Occipital lobe (tissue), 3 donors: ENCODE measurements at places on chromosomes 5 and 9. TPM values are rescaled to one million over a fixed set of nuclear protein-coding genes. Genes with fewer than 3 reads are reported as not detected.

GRCh38 chr5:59922220-59922619 lies 28.7 kb upstream of the PDE4D start:
- no peak for DNase-seq

OBP2B gene
- not detected for total RNA-seq

GOLGA1 gene
- total RNA-seq, result 11.5 TPM

- no peak for DNase-seq
Observed at GRCh38 chr9:93899609-93900435, 55.3 kb downstream of the BARX1 start.

- DNase-seq, result no peak
Observed at GRCh38 chr9:85895685-85896084, 45.3 kb upstream of the NAA35 start.

GRCh38 chr5:138903130-138903775 lies 28.1 kb upstream of the LRRTM2 start:
- no peak for DNase-seq

GRCh38 chr5:172065431-172066065 lies 59.1 kb upstream of the FBXW11 start:
- DNase-seq, result no peak

ENTPD2 gene
- total RNA-seq, result 0.16 TPM

C5orf47 gene
- 0.16 TPM for total RNA-seq

DEPDC1B gene
- total RNA-seq, result 10.3 TPM

DNA sequence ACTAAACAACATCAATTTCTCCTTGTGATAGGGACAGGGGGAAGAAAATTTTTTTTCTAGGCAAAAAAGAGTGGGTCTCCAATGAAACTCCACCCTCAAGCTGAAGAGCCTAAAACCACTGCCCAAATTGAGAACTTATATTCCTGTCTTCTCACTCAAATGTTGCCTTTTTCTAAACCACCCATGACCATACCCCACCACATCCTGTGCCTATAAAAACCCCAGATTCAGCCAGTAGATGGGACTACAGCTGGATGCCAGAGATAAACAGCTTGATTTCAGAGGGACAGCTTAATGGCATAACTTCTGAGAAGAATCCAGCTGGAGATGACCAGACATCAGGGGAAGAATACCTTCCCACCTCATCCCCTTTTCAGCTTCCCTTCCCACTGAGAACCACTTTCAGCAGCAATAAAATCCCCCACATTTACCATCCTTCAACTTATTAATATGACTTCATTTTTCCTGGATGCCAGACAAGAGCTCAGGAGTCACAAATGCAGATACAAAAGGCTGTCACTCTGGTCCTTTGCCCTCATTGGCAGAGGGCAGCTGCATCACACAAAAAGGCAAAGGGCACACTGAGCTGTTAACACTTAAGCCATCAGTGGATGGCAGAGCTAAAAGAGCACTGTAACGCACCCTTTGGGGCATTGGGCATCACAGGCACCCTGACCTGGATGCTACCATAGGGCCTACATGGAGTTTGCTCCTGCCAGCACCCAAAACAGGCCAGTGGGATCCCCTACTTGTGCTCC lies 972.5 kb upstream of the CTNND2 start:
- no peak for DNase-seq

OGN gene
- total RNA-seq, result 15.1 TPM

GRCh38 chr9:134671341-134672113 lies 29.9 kb downstream of the COL5A1 start:
- DNase-seq, result no peak

- no peak for DNase-seq
Observed at GRCh38 chr5:76425928-76426804, 23.1 kb downstream of the IQGAP2 start.

DNA sequence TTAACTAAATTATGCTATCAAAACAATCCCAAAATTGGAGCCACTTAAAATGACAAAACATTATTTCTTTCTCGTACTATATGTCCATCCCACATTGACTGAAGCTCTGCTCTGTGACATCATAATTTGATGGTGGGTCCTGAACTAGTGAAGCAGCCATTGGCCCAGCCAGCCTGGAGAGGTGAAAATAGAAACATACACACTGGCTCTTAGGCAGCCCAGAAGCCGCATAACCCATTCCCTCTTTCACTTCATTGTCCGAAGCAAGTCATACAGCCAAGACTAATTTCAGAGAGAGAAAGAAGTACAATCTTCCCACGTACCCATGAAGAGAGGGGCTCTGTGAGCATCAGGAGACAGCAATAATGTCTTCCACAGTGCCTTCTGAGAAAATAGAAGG lies 342.5 kb downstream of the NFIB start:
- DNase-seq, result no peak

CMYA5 gene
- 1.2 TPM for total RNA-seq

DNA sequence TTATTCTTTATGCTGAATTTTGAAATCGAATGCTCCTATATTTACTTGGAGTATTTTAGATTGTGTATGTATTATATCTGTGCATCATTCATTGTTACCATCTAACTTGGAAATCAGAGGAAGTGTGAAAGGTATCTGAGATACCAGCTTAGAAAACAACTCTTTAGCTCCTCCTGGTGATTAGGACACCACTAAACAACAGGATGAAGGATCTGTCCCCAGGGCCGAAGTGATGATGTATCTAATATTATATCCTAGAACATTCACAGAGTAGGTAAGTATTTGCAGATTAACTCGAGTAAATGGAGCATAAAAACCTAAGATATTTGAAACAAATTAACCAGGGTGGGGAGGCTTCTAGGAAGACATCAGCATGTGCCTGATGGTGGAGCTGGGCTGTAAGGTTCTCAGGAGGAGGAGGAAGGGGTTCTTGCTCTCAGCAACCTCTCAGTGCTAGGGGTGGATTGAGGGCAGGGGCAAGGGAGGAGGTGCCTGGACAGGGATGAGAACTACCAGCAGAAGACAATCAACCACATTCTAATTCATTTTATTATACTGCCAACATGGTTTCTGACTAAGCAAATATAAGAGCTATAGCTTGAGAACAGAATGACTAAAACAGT lies 2.6 kb upstream of the NFIL3 start:
- no peak for DNase-seq

GRCh38 chr5:171707442-171707792 lies 78.2 kb upstream of the SMIM23 start:
- DNase-seq, result no peak

DNA sequence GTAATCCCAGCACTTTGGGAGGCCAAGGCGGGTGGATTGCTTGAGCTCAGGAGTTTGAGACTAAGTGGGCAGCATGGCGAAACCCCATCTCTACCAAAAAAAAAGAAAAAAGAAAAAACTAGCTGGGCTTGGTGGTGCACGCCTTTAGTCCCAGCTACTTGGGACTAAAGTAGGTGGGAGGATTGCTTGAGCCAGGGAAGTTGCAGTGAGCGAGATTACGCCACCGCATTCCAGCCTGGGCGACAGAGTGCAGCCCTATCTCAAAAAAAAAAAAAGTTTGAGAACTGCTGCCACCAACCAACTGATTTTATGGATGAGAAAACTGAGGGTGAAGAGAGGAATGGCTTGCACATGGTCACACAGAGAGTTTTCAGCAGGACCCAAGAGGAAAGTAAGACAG lies 175.1 kb downstream of the DOCK8 start:
- DNase-seq, result no peak

GRCh38 chr9:1606253-1606652 lies 408.9 kb upstream of the SMARCA2 start:
- DNase-seq, result no peak

EDIL3 gene
- total RNA-seq, result 78.0 TPM

ADAMTS16 gene
- total RNA-seq, result 0.62 TPM

- peak; percentile 77 for DNase-seq
Observed at GRCh38 chr9:130172161-130172857, at the start of gene NCS1. NCS1 (plus strand) TSS chr9:130172404; CDS start chr9:130172664, 260 bp downstream.

DNA sequence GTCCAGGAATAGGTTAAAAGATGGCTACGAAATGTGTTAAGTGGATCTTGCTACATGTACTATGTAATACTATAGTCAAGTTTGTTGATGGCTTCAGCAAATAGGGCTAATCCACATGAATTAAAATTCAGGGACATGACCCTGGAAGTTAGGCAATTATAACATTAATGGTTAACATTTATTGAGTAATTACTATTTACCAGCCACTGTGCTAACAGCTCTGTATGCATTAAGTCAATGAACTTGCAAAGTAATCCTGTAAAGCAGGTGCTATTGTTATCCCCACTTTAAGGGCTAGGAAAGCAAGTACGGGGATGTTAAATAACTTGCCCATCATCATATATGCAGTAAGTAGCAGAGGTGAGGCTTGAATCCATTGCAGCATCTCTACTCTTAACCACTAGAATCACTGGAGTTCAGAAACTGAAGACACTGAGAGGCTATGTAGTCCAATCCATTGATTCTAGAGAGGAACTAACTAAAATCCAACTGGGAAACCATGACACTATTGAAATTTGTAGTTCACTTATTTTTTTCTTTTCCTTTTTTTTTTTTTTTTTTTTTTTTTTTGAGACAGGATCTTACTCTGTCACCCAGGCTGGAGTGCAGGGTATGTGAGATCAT lies 77.5 kb upstream of the SPINK5 start:
- no peak for DNase-seq

PCDHA6 gene
- 24.8 TPM for total RNA-seq

PRRC1 gene
- 57.2 TPM for total RNA-seq

PPP2R2B gene
- total RNA-seq, result 141 TPM

SGCD gene
- total RNA-seq, result 7.5 TPM

- DNase-seq, result no peak
Observed at GRCh38 chr5:143649937-143650621, 161.9 kb upstream of the HMHB1 start.

- DNase-seq, result peak; percentile 67
Observed at GRCh38 chr5:114055318-114056184, 306.3 kb upstream of the KCNN2 start.

DNA sequence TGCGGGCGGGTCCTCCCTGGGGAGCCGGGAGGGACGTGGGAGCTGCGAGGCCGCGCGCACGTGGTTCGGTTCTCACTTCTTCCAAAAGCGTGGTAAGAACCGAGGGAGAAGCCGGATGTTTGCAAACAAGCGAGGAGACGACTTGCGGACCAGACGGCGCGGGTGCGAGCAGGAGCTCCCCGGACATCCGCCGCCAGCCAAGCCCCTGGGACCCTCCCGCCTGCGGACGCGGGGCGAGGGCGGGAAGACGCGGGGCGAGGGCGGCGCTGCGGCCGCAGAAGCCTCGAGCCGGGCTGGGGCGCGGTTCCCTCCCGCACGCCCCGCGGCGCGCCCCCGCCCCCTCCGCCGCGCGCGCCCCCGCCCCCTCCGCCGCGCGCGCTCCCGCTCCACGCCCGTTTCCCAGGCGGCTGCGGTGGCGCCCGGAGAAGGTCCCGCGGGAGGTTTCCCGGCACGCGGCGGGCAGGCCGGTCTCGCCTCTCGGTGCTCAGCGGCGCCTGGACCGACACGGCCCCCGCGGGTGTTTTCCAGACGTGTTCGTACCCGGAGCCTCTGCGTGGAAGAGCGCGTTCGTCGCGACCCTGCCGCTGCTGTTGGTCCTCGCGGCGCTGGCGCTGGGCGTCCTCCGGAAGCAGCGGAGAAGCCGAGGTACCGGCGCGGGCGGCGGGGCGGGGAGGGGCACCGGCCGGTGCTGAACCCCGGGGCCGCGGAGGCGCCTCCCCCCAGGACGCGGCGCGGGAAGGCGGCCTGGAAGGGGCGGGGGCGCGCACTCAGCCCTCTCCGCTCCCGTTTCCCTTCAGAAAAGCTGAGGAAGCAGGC lies 12.8 kb downstream of the BTNL9 start:
- DNase-seq, result no peak

GRCh38 chr9:114497236-114497635 lies 8.0 kb downstream of the WHRN start:
- no peak for DNase-seq

SH3TC2 gene
- 1.6 TPM for total RNA-seq

DNA sequence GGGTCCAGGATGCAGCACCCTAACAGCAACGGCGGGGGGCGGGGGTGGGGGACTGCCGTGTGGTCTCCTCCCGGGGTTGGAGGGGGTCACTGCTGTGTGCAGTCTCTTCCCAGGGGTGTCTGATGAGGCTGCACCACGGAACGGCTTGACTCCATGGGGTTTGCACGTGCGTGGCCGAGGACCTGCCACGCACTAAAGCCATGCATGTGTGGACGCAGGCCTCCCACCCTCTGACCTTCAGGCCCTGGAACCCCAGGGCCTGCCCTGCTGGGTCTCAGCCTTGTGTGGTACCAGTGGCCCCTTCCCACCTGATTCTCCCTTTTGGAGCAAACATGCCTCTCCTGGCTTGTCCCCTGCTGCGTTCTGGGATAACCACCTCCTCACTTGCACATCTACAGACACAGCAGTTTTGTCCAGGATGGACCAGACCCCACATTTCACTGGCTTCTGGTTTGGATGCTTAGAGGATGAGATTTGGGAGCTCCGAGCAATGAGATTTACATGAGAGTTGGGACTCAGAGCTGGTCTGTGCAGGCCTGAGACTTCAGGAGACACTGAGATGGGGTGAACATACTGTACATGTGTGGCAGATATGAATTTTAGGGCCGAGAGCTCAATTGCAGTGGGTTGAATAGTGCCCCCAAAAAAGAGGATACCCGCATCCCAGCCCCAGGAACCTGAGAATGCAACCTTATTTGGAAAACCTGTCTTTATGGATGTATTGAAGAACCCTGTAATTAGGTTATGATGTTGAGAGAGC lies 45.8 kb downstream of the SLC12A7 start:
- DNase-seq, result no peak

DNA sequence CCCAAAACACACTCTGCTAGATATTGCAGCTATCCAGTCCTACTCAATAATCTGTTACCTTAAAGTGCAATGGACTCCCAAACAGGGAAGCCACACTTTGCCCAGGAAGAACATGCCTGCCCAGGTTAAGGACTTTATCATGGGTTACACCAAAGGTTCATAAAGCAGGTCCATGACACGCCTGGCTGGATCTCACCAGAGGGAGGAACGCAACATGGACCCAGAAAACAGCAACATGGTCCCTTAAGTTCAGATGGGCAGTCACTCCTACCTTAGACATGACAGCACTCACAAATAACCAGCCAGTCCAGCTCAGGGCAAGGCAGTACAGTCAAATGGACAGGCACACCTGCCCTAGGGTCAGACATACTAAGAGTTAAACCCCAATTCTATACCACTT lies 3.8 kb downstream of the P4HA2 start:
- no peak for DNase-seq

GRCh38 chr5:109278141-109278540 lies 131.6 kb downstream of the PJA2 start:
- no peak for DNase-seq

- DNase-seq, result no peak
Observed at GRCh38 chr9:72856972-72857623, 95.8 kb downstream of the ALDH1A1 start.

FOXD4 gene
- 0.47 TPM for total RNA-seq

- no peak for DNase-seq
Observed at GRCh38 chr9:118975736-118976135, 393.5 kb downstream of the BRINP1 start.

DNA sequence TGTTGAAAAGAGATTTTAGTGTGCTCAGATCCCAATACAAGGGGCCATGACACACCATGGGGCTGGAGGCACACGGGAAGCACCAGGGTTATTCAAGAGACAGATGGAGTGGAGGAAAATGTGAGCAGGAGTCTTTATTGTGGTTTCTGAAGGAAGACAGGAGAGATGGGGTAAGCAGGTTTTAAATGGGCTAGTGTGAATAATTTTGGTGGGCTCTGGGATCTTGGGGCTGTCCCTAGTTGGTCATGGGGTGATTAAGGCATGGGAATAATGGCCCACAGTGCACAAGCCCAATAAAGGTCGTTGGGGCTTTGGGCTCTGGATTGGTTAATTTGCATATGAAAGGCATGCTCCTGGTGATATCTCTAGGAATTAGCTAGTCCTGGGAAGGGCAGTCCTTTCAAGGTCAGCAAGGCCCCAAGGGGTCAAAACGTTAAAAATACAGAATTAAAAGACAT lies 3.6 kb upstream of the SCGB3A2 start:
- DNase-seq, result no peak
